ENCODE measurements at places on chromosomes 5 and 9.

DNA sequence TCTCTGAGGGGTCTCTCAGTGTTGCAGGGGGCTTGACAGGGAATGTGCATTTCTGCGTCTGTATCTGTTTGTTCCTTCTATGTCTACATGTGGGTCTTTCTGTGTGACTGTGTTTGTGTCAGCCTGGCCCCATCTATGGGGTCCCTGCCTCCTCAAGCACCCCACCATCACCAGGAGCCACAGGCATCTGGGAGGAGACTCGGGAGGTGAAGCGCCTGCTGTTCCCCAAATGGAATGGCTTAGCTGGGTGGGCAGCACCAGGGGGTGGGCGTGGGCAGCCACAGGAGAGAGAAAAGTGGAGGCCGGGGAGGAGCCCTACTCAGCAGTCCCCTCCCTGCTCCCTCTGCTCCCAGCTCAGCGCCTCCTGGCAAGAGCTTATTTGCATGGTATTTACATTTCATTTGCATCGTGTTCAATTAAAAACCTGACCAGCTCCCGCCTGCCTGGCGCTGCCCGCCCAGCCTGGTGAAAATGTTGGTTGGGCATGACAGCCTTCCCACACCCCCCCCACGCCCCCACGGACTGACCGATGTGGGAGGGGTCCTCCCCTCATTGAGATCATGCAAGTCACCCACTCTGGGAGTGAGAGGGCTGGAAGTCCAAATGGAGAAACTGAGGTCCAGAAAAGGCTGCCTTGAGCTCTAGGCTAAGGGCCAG lies 50.5 kb downstream of the CXXC5 start:
- DNase-seq: peak; percentile 52

GRCh38 chr9:1354086-1354485 lies 303.9 kb downstream of the DMRT2 start:
- no peak for DNase-seq

- peak; percentile 37 for DNase-seq
Observed at GRCh38 chr5:94908889-94909480, 290.5 kb downstream of the SLF1 start.

- no peak for DNase-seq
Observed at GRCh38 chr9:93052791-93053540, 5.5 kb upstream of the SUSD3 start.
